ENCODE measurements at places on chromosomes 7 and 10. TPM values are rescaled to one million over a fixed set of nuclear protein-coding genes. Genes with fewer than 3 reads are reported as not detected.

DNA sequence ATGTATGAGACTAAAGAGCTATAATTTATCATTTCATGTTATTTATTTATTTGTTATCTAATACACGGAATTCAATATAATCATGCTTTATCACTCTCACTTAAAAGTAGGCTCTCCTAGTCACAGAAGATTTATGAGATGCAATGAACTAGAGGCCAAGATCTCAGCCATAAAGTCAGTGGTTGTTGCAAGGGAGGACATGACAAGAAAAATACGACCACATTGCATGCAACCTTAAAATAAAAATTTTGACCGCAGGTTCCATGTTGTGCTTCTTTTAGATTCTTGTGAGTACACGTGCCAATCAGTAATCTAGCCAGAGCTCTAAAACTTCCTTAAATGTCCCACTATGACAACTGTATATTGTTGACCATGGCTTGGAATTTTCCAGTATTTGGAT lies 75.9 kb upstream of the SP8 start:
- no peak overlapping the region for H3K27ac ChIP-seq
- DNase-seq = no peak
- H3K4me1 ChIP-seq = no peaks in the 10 kb centered on the region

DNA sequence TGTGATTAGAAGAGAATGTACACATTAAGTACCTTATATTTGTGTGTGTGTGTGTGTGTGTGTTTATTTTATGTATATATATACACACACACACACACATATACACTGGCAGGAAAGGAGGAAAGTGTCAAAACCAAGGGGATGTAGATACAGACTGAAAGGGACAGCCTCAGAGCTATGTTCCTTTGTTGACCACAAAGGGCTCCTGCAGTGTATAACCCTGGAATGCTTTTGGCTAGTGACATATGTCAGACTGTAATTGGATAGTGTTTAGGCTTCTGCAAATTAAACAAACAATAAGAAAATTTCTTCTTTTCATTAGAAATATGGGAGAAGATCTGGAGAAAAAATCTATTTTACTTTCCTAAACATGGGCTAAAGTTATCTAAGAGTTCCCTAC lies 15.9 kb downstream of the GBF1 start:
- peaks cover 36% of the 10 kb centered on the region for H3K36me3 ChIP-seq
- H3K27me3 ChIP-seq = no peaks in the 10 kb centered on the region
- DNase-seq = no peak
- no peak overlapping the region for H3K27ac ChIP-seq
- peaks cover 23% of the 10 kb centered on the region for H3K4me1 ChIP-seq

- no peaks in the 10 kb centered on the region for H3K4me1 ChIP-seq
- no peak overlapping the region for H3K4me3 ChIP-seq
- H3K36me3 ChIP-seq = no peaks in the 10 kb centered on the region
Observed at GRCh38 chr10:72048450-72049124, 39.8 kb downstream of the SPOCK2 start.

- no peaks in the 10 kb centered on the region for H3K36me3 ChIP-seq
- H3K27me3 ChIP-seq = no peaks in the 10 kb centered on the region
- DNase-seq = no peak
- no peak overlapping the region for H3K4me3 ChIP-seq
- H3K27ac ChIP-seq = no peak overlapping the region
- H3K4me1 ChIP-seq = no peaks in the 10 kb centered on the region
Observed at GRCh38 chr10:81081887-81082620, 544.4 kb downstream of the SH2D4B start.

DNA sequence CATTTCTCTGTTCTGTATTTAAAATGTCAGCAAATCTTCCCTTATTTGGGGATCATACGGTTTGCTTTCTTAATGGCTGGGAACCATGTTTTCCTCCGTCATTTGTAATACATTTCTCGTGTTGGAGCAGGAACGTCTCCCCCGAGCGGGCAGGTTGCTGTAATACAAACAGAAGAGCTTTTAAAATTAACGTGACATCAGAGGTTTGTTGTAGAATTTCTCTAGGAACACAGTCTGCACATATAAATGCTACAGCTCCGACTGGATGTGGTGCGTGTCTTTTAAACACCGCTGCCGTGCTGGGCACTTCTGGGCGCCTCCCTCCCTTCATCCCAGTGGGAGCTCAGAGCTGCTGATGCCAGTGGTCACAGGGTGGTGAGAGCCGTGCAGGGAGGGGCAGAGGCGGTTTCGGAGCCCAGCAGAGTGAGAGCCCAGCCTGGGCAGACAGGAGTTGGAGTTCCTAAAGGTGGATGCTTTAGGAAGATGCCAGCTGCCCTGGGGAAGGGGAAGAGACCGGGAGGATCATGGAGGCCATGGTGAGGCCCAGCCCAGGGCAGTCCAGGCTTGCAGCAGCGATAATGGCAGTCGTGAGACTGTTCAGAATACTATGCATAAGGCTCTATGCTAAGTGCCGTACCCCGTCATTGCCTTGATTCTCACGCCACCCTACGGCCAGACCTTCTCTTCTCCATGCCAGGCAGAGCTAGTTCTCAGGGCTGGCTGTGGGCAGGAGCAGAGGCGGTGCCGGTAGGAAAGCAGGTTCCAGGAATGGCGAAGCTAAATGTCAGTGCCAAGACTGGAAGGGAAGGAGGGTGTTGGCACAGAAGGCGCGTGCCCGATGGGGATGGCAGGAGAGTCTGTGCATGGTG lies 96.2 kb downstream of the GLRX3 start:
- DNase-seq = no peak
- no peak overlapping the region for H3K4me3 ChIP-seq
- H3K4me1 ChIP-seq = no peaks in the 10 kb centered on the region
- no peak overlapping the region for H3K27ac ChIP-seq

- H3K36me3 ChIP-seq = no peaks in the 10 kb centered on the region
- H3K4me1 ChIP-seq = no peaks in the 10 kb centered on the region
- no peak for DNase-seq
- no peak overlapping the region for H3K4me3 ChIP-seq
Observed at GRCh38 chr10:86110156-86110786, 256.3 kb downstream of the GRID1 start.

DNA sequence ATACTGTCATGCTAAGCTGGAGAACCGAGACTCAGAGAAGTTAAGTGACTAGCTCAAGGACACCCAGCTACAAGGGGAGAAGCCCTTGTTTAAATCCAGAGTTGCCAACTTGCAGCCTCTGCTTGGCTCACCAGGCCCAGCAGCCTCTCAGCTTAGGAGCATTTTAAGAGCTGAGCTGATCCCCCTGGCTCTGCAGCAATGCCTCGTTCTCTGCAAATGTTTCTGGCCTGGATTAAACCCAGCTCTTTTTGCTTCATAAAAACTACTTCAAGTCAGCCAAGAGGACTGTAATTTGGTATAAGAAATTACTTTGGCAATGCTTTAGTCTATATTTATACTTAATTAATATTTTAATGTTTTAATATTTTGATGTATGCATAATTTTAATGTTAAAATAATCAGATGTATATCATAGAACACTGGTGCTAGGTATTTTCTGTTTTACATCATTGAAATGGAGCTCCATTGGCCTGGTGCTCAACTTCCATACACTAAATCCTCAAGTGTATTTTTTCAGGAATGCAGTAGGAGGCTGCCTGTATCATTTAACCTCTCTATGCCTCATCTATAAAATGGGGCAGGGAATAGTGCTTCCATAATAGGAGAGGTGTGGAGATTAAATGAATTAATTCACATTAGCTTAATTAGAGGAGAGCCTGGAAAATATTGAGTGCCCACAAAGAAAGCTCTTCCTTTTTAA lies 184.2 kb downstream of the EMX2 start:
- no peaks in the 10 kb centered on the region for H3K4me1 ChIP-seq
- H3K27me3 ChIP-seq = peaks cover 9% of the 10 kb centered on the region
- H3K36me3 ChIP-seq = no peaks in the 10 kb centered on the region
- DNase-seq = no peak
- H3K27ac ChIP-seq = no peak overlapping the region

GRCh38 chr7:130288829-130289228 lies 4.1 kb upstream of the CPA4 start:
- H3K4me1 ChIP-seq = no peaks in the 10 kb centered on the region
- no peaks in the 10 kb centered on the region for H3K27me3 ChIP-seq
- H3K36me3 ChIP-seq = no peaks in the 10 kb centered on the region
- H3K27ac ChIP-seq = no peak overlapping the region

CNTNAP2 gene
- 0.42 TPM for total RNA-seq

GIMAP2 gene
- 22.0 TPM for total RNA-seq

GRCh38 chr7:35993113-35993512 lies 159.9 kb upstream of the EEPD1 start:
- H3K27ac ChIP-seq = no peak overlapping the region
- H3K36me3 ChIP-seq = no peaks in the 10 kb centered on the region
- no peak for DNase-seq
- H3K4me3 ChIP-seq = no peak overlapping the region
- H3K4me1 ChIP-seq = no peaks in the 10 kb centered on the region
- H3K27me3 ChIP-seq = no peaks in the 10 kb centered on the region

NPY4R2 gene
- not detected for total RNA-seq

CNPY1 gene
- total RNA-seq = not detected

- H3K27me3 ChIP-seq = no peaks in the 10 kb centered on the region
- H3K36me3 ChIP-seq = no peaks in the 10 kb centered on the region
- H3K4me3 ChIP-seq = no peak overlapping the region
- H3K4me1 ChIP-seq = peaks cover 20% of the 10 kb centered on the region
- H3K27ac ChIP-seq = no peak overlapping the region
- no peak for DNase-seq
Observed at GRCh38 chr10:89419548-89419947, 5.2 kb downstream of the IFIT5 start.

DNA sequence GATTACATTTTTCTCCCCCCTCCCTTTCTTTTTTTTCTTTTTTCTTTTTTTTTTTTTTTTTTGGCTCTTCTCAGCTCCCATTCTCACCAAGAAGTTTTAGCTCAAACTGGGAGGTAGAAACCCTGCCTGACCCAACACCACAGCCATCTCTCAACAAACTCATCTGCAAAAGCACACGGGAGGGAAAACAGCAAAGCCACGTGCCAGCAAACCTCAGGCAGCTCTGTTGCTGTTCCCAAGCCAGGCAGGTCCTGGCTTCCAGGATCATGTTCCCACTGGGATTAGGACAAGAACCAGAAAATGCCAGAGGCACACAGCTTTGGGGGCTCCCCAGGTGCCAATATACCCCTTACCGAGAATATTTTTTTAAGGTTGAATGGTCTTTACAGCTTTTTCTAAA lies 56.7 kb downstream of the ITIH5 start:
- H3K36me3 ChIP-seq = peaks cover 3% of the 10 kb centered on the region
- no peak for DNase-seq
- H3K4me3 ChIP-seq = no peak overlapping the region
- no peaks in the 10 kb centered on the region for H3K27me3 ChIP-seq
- H3K4me1 ChIP-seq = peaks cover 21% of the 10 kb centered on the region
- H3K27ac ChIP-seq = no peak overlapping the region

DNA sequence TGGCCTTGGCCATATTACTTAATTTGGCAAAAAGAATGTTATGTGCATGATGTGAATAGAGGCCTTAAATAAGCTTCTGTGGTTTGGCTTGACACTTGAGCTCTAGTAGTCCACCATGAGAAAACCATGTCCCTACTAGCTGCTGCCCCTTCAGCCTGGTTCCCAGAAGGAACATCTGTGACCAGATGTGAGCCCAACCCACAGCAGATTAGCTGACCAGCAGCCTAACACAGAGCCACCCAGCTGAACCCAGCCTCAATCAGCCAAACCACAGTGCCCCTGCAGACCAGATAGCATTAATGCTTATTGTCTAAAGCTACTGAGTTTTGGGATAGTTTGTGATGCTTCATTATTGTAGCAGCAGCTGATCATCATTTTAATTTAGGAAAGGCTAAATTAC lies 16.6 kb downstream of the JAZF1 start:
- DNase-seq = no peak
- no peak overlapping the region for H3K4me3 ChIP-seq
- peaks cover 17% of the 10 kb centered on the region for H3K4me1 ChIP-seq
- peaks cover 3% of the 10 kb centered on the region for H3K36me3 ChIP-seq
- H3K27ac ChIP-seq = no peak overlapping the region
- H3K27me3 ChIP-seq = no peaks in the 10 kb centered on the region

DNA sequence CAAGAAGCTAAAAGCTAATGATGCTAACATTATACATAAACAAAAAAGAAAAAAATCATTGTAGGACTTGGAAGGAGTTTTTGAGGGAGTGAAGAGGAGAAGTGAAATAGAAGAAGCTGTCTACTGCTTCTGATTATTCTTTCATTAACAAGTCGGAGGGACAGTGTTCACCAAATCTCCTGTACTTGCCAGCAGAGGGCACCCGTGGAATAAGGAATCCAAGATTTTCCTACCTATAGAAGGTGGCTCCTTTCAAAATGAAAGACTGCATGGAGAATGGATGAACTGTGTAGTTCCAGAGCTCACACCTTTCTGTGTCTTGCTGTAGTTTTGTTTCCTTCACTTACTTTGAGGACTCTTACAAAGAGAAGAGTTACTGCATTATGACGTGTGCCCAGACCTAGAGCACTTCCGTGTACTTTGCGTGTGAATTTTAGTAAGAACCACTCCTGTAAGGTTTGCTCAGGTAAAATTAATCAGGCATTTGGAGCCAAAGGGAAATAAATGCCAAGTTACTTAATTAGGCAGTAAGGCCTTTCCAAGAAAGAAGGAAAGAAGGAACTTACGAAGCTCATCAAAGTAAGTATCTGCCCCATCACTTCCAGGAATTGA lies 145.1 kb downstream of the SEMA3D start:
- no peaks in the 10 kb centered on the region for H3K27me3 ChIP-seq
- no peak overlapping the region for H3K27ac ChIP-seq
- H3K4me3 ChIP-seq = no peak overlapping the region
- H3K4me1 ChIP-seq = no peaks in the 10 kb centered on the region
- H3K36me3 ChIP-seq = no peaks in the 10 kb centered on the region

DLX5 gene
- total RNA-seq = not detected

DNA sequence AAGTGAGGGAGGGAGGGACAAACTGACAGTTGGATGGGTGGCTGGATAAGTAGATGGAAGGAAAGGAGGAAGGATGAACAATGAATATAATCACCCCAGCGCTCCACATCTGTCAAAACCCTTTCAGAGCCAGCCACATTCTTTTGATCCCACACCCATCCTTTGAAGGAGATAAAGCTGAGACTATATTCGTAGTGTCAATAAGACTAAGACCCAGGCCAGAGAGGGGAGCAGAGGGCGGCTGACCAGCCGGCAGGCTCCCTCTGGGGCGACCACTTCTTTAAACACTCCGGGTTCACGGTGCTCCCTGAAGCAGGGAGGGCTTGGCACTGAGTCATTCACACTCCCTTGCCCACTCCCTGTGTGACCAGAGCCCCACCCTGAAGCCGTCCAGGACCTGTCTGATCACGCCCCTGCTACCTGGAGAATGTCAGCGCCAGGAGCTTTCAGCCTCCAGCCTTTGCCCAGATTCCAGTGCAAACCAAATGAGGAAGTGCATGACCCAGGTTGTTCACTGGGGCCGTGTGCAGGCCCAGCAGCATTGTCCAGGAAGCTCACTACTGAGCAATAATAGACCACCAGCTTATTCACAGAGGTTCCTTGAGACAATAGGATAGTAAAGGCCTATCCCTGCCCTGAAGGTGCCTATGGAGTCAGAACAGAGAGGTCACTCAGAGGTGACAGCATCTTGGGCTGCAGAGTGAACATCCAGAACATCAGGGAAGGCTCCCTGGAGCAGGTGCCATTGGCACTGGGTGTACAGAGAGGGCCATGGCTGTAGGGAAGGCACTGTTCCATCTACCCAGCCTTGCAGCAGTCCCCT lies 34.4 kb downstream of the UNC5B start:
- no peak overlapping the region for H3K27ac ChIP-seq
- no peaks in the 10 kb centered on the region for H3K27me3 ChIP-seq
- peaks cover 55% of the 10 kb centered on the region for H3K4me1 ChIP-seq

- H3K4me3 ChIP-seq = no peak overlapping the region
- H3K27ac ChIP-seq = no peak overlapping the region
- no peaks in the 10 kb centered on the region for H3K36me3 ChIP-seq
- peaks cover 28% of the 10 kb centered on the region for H3K4me1 ChIP-seq
- no peaks in the 10 kb centered on the region for H3K27me3 ChIP-seq
Observed at GRCh38 chr10:43939939-43940820, 291.5 kb upstream of the ZNF32 start.

Data from tibial nerve (tissue), 4 donors.